ENCODE measurements at places on chromosomes 6 and 20. TPM values are rescaled to one million over a fixed set of nuclear protein-coding genes. Genes with fewer than 3 reads are reported as not detected.

GRCh38 chr6:72661411-72661810, 39.5 kb downstream of the KCNQ5 start:
- no peaks in the 10 kb centered on the region for H3K36me3 ChIP-seq
- no peak overlapping the region for H3K27ac ChIP-seq
- H3K27me3 ChIP-seq, result no peaks in the 10 kb centered on the region

- H3K4me3 ChIP-seq, result no peak overlapping the region
- no peaks in the 10 kb centered on the region for H3K27me3 ChIP-seq
- H3K27ac ChIP-seq, result no peak overlapping the region
- 0 out of 2 replicates have a peak, but pooled peaks cover 4% of the 10 kb centered on the region for H3K36me3 ChIP-seq
- DNase-seq, result no peak
- H3K4me1 ChIP-seq, result no peaks in the 10 kb centered on the region
These were observed 23.0 kb upstream of the FKBP1A start for GRCh38 chr20:1415667-1416468.

GRCh38 chr20:17676378-17676759, 5.7 kb downstream of the RRBP1 start:
- H3K36me3 ChIP-seq, result peaks cover 39% of the 10 kb centered on the region
- no peaks in the 10 kb centered on the region for H3K27me3 ChIP-seq
- DNase-seq, result no peak
- no peak overlapping the region for H3K27ac ChIP-seq

SRXN1 gene
- total RNA-seq, result 26.2 TPM

RSPO3 gene
- not detected for total RNA-seq

DNA sequence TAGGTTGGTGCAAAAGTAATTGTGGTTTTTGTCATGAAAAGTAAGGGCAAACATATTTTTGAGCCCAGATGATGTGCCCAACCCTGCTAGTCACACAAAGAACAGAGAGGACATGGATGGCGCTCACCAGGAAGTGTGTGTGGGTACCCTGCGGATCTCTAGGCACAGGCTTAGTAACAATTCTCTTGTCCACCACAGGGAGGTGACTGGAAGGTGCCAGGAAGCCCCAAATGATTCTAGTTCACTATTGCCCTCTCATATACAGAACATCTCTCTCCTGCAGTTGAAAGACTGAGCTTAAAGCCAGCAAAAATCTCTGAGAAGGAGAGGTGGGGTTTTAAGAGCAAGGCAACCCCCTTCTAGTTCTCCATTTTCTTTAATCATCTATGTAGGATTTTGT, 272.1 kb upstream of the TAB2 start:
- H3K4me1 ChIP-seq, result peaks cover 10% of the 10 kb centered on the region
- no peak overlapping the region for H3K27ac ChIP-seq
- peaks cover 4% of the 10 kb centered on the region for H3K36me3 ChIP-seq

DNA sequence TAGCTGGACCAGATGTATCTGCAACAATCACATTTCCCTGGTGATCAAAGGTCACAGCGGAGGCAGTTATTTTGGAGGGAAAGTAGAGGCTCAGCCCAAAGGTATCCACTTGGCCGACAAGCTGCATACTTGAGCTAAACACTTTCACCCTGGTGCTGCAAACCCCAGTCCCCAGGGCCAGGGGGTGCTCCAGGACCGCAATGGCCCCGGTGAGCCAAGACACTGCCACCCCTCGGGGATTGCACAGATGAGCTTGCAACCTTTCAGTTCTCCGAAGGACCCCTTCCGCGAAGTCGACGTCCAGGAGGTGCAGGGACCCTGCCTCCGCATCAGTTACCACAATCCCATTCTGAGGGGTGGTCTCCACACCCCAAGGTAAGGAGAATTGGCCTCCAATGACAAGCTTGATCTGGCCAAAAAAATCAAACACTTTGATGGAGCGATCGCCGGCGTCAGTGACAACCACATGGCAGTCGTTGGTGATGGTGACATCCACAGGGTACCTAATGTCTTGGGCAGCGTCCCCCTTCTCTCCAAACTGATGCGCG, 823 bp downstream of the NHLRC1 start:
- H3K27ac ChIP-seq, result no peak overlapping the region
- no peaks in the 10 kb centered on the region for H3K4me1 ChIP-seq
- H3K27me3 ChIP-seq, result no peaks in the 10 kb centered on the region
- H3K36me3 ChIP-seq, result no peaks in the 10 kb centered on the region
- peak; percentile 69 for DNase-seq
- peak overlapping the region; percentile 49 for H3K4me3 ChIP-seq

LZTS3 gene
- total RNA-seq, result 19.2 TPM

DNA sequence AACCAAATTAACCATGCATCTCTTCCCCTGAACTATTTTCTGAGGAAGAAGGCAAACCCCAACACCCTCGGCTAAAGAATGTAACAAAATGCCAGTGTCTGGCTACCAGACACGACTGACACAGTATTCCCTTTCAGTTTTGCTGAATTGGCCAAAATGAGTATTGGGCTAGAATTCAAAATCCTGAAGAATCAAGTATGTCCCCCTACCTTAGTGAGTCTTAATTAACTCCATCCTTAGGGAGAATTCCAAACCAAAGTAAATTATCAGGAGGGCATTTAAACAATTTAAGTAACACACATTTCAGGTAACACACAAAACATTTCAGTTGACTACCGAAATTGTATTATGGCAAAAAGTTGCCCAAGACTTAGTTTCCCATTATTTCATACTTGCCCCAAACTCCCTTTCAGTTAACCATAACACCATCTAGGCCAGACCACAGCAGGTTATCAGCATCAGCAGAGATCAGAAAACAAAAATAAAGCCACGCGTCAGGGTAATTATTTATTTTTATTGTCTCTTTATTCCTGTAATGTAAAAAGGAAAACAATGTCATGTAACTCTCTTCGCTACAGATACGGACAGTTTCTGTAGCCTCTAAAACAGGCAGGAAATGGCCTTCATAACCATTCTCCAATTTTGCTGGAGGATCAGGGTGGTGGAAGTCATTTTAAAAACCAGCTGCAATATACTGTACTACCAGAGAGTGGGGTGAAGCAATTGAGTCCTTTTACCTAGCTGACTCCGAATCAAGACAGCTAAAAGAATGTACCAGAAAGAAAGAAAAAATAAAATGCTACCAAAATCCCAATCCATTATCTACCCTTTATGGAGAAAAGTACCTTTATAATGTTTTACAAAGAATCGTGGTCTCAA, 1.9 kb downstream of the SNX5 start:
- peaks cover 6% of the 10 kb centered on the region for H3K4me1 ChIP-seq
- peaks cover 45% of the 10 kb centered on the region for H3K36me3 ChIP-seq
- H3K27me3 ChIP-seq, result no peaks in the 10 kb centered on the region
- H3K4me3 ChIP-seq, result peak overlapping the region; percentile 84
- H3K27ac ChIP-seq, result no peak overlapping the region

ACSS2 gene
- 12.2 TPM for total RNA-seq

DNA sequence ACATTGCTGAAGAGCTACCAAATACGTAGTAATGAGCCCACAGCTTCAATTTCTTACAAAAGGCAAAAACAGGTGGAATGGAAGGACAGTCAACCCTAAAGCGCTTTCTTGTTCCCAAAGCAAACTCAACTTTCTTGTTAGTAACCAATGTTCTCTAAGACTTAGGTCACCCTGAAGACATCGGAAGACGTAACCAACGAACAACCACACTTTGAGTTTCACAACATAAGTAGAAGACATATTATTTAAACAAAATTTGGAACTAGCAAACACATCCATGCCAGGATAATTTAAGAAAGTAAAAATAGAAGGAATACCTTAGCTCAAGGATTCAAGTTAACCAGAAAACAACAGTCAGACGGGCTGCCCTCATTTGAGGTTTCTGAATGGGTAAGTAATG, 51.0 kb downstream of the CNKSR3 start:
- no peak overlapping the region for H3K4me3 ChIP-seq
- no peaks in the 10 kb centered on the region for H3K36me3 ChIP-seq
- H3K4me1 ChIP-seq, result 0 out of 2 replicates have a peak, but pooled peaks cover 3% of the 10 kb centered on the region
- no peaks in the 10 kb centered on the region for H3K27me3 ChIP-seq
- DNase-seq, result no peak

CLDN20 gene
- not detected for total RNA-seq

Data from H9 (cell line).